ENCODE measurements at places on chromosomes 2 and 18.

GRCh38 chr2:46695283-46695682 is 215.9 kb downstream of the TMEM247 start:
- DNase-seq = no peak

- DNase-seq = no peak
Measured at GRCh38 chr2:105237045-105237765, 4.3 kb upstream of the GPR45 start.

GRCh38 chr2:76640905-76641304 is 881.3 kb downstream of the LRRTM4 start:
- DNase-seq = no peak

DNA sequence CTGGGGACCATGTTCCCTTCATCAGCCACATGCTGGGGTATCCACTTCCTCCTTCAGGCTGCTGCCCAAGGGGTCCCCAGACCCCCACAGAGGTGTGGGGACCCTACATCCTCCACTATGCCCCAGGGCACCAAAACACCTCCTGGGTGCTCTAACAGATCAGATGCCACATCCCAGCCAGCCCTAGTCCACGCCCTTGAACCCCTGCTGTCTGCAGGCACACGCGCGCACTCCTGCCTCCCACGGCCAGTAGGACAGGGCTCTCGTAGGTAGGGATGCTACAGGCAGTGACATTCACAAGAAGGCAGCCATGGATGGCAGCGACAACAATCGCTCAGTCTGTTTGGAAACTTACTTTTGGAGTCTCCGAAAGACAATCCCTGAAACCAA is 3.0 kb upstream of the GPC1 start:
- DNase-seq = no peak

DNA sequence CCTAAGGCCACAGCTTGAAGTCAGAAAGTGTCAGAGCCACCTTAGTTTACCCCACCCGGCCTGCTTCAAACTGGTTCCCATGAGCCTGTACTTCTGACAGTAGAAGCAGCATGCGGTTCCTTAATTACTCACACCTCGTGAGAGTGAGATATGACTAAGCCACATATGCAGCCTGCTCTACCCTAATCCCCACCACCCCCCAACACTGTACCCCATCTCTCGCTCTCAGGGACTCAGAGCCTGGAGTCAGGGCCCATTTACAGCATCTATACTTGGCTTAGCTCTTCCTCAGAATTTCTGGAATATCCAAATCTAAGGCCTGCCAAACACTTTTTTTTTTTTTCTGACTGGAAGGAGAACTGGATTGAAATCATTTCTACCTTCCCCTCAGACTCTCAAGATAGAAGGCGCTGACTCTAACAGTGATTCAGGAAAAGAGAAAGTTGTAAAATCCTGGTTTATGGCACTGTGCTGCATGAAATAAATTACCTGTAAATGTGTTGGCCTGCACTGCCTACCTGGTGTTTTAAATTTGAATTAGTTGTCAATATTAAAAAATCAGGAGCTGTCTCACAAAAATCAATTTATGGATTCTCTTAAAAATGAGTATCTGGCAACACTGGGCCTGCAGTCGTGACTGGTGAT is 360.0 kb downstream of the RND3 start:
- no peak for DNase-seq

- no peak for DNase-seq
Measured at GRCh38 chr2:120108749-120109148, 95.9 kb downstream of the EPB41L5 start.

DNA sequence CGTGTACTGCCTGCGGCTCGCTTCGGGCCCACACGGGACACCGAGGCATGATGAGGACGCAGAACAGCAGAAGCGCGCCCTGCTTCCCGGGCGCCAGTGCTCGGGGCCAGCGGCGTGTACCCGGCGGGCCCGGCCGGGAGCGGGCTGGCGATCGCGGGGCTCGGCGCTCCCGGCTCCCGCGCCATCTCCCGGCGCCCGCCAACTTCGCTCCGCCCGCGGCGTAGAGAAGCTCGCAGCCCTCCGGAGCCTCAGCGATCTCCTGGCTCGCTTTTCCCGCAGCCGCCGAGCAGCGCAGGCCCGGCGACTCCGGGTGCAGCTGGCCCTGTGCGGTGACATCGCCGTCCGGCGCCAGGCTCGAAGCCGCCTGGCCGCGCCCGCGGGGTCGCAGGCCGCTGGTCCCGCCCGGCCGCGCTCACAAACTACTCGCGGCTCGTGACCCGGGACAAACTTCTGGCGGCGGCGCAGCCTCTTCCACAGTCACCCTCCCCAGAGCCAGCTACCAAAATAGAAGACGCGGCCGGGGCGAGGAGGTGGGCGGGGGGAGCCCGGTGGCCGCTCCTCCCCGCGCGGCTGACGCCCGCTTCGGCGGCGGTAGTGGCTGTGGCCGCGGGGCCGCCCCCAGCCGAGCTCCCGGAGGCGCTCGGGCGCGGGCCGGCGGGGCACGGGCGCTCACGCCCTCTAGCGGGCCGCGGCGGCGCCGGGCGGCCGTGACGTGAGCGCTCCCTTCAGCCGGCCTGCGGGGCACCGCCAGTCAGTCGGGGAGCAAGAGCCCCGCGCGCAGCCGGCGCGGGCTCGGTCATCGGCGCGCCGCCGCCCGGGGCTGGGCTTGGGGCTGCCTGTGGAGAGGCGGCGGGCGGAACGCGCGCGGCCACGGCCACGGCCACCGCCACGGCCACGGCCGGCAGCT is at the start of gene PTPRM:
PTPRM (plus strand) TSS at position 750 of the 907 bp plus-strand sequence. CDS start 503 bp downstream, outside the sequence.
- peak; percentile 43 for DNase-seq

DNA sequence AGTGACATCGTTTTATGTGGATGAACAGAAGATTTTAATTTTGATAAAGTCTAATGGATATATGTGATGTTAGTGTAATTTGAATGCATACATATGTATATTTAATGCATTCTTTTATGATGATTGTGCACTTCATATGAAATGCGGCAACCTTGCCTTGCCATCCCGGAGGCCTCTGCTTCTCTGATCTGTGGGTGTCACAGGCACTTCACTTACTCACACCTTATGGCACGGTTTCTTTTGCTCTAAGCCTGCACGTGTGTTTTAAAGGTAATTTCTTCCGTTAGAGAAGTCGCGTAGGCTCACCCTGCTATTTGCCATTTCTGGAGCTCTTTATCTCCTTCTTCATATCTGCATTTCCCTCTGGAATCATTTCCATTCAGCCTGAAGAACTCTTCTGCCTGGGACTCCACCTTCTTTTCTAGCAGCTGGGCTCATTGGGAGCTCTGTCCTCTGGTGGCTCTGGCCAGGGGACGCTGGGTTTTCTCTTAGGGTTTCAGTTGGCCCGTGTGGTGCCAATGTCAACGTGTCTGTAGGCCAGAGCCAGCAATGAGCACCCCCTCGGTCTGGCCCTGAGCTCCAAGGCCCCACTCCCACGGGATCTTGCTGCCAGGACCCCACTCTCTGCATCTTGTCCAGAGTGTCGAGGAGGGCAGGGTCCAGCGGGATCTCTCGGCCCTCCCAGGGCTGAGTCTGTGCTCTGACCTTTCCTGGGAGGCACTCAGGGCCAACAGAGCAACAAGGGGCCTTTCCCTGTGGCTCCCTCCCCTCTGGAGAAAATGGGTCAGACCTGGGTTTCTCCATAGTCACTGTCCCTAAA is 97.3 kb downstream of the RTP5 start:
- DNase-seq = no peak

- peak; percentile 87 for DNase-seq
Measured at GRCh38 chr2:9139491-9140443, 66.8 kb upstream of the ASAP2 start.

DNA sequence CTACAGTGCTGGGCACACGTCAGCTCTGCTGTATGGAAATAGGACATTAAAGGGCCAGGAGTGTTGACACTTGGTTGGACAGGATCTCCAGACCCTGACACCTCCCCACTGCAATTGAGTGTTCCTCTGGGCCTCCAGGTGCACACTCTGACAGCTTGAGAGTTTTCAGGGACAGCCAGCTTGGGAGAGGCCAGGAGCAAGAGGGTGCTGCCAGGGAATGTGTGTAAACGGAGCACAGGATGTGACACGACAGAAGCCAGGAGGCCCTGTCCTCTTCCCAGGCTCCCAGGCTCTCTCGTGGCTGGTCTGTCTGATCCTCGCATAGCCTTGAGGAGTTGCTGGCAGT is 318.1 kb upstream of the HS6ST1 start:
- no peak for DNase-seq

DNA sequence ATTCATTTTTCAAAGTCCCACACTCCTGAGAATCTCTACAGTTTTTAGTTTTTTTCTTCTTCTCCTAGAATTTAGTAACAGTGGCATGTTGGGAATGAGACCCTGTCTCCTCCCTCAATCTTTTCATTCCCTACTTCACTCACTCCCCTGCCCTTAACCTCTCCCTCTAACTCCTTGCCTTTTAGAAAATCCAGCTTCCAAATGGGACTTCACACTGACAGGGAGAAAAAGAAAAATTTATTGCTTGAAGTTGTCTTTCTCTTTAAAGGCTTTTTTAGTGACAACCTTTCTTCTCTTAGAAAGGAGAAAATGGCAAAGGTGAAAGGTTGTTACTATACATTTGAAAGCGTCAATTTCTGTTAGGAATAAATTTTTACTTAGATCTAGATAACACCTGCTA is 359.2 kb downstream of the CDH7 start:
- no peak for DNase-seq

GRCh38 chr2:235857598-235857997 is 310.6 kb downstream of the GBX2 start:
- DNase-seq = no peak
